CD4-positive, alpha-beta T cell treated with Interferon gamma for 1 hour (primary cell): ENCODE measurements at places on chromosomes 1 and 21.

DNA sequence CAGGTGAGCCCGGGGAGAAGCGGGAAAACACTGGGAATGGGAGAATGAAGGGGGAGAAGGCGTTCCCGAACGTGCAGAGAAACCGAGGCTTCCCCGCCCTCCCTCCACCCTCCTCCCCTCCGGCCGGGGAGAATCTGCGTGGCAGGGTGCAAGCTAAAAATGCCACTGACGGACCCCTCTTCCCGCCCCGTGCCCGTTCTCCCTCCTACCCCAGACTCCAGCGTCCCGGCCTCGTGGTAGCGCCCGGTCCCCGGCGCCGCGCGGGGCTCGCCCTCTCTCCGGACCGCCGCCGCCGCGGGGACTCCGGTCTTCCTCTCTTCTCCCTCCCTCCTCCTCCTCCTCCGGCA, 81.6 kb upstream of the AK4 start:
- DNase-seq, result no peak

- no peak for DNase-seq
Observed at GRCh38 chr1:74534241-74534640, 21.8 kb upstream of the LRRC53 start.

GRCh38 chr1:10663678-10664035, 132.8 kb downstream of the CASZ1 start:
- DNase-seq, result no peak

DNA sequence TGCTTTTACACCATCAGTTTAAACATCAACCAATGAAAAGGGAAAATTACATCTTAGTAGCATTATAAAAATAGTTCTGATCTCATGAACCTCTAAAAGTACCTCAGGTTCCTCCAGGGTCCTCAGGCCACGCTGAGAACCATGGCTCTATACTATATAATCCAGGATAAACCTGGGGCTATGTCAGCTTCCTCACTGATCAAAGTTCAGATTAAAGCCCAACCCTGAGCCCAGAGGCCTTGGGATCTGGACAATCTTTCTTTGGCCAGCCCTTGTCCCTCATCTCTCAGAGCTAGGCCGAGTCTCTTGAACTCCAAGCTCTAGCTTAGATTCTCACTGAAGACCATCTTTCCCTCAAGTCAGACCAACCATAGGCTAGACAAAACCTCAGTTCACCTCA, 168.3 kb downstream of the PLPP3 start:
- no peak for DNase-seq

GRCh38 chr1:198909973-198910372, 271.1 kb downstream of the PTPRC start:
- DNase-seq, result no peak
